ENCODE measurements at places on chromosomes 11 and 22.

DNA sequence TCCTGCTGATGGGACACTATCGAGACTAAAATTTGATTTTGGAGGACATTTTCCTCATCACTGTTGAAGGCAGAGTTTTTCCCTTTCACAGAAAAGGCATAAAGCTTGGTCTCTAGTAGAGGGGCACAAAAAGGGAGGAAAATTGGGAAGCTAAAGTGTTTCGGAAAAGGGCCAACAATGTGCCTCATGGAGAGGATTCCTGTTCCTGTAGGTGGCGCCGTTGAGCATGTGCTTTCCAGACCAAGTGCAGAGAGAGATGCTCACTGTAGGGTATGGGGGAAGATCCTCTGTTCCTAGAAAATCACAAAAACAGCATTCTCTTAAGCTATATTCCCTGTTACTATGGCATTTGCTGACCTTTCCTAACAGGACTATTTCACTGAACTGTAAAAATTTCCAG, 18.4 kb upstream of the OR4C5 start:
- no peak for DNase-seq

DNA sequence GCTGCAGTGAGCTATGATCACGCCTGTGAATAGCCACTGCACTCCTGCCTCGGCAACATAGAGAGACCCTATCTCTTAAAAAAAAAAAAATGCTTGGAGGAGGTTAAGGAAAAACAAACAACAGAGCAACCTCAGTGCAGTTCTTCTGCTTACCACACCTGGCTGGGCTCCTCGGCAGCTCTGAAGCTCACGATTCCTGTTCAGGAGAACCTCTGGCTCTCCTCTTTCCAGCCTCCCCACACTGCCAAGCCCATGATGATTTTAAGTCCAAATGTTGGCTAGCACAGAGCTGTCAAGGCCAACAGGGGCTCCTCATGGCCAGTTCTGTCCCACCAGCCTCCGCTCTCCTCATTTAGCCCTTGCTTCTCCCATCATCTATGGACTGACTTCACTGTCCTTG, 69.7 kb upstream of the ARFGAP3 start:
- DNase-seq: no peak

- DNase-seq: no peak
Observed at GRCh38 chr11:48184452-48184851, 32.2 kb upstream of the OR4B1 start.

- no peak for DNase-seq
Observed at GRCh38 chr11:110972640-110973039, 260.4 kb upstream of the ARHGAP20 start.

GRCh38 chr11:48007677-48008076, 27.3 kb downstream of the PTPRJ start:
- no peak for DNase-seq

DNA sequence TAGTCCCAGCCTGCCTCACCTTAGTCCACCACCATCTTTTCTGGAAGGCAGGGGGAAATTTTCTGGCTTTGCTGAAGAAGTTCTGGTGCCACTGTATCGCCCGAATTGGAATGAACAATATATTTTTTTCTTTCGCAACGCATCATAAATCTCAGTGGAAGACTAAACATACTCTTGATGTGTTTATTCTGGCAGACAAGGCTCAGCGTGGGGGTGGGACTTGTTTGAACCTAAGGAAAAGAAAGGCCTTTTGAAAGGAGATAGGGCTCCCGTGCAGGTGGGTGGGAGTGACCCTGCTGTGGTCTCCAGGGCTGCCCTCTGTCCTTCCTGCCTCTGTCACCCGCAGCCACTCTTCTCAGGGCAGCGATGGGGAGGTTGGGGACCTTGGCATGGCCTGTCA, 42.5 kb downstream of the CD82 start:
- no peak for DNase-seq

GRCh38 chr11:57363131-57364080, 17.5 kb downstream of the PRG3 start:
- no peak for DNase-seq
